ENCODE measurements at places on chromosomes 4 and X.

- DNase-seq, result no peak
Observed at GRCh38 chr4:153535772-153536513, 69.8 kb downstream of the TMEM131L start.

GRCh38 chr4:40887764-40888131 is 138.0 kb downstream of the NSUN7 start:
- DNase-seq, result no peak

GRCh38 chr4:126969360-126970235 is 663.2 kb upstream of the INTU start:
- no peak for DNase-seq

GRCh38 chrX:10722851-10723250 is 102.5 kb upstream of the MID1 start:
- no peak for DNase-seq

DNA sequence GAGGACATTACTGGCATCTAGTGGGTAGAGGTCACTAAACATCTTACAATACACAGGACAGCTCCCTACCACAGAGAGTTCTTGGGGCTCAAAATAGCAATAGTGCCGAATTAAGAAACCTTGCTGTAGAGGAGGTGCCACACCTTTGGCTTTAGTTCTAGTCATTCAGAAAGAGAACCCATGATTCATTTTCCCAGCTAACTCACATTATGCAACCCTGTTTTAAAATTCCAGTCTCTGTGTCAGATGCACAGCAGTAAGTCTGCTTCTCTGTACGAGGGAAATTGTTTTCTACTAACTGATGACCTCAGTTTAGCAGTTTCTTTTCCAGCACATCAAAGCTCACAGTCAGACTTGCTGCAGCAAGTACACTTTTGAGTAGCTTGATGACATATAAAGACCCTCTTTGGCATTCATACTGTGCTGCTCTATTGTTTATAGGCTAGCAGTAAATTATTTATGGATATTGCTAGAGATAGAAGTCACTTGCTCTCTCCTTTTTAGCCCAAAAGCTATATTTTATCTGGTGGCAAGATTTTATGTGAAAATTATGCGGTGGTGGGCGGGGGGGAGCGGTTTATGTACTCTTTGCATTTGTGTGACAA is 487.8 kb upstream of the MAGEB18 start:
- no peak for DNase-seq

DNA sequence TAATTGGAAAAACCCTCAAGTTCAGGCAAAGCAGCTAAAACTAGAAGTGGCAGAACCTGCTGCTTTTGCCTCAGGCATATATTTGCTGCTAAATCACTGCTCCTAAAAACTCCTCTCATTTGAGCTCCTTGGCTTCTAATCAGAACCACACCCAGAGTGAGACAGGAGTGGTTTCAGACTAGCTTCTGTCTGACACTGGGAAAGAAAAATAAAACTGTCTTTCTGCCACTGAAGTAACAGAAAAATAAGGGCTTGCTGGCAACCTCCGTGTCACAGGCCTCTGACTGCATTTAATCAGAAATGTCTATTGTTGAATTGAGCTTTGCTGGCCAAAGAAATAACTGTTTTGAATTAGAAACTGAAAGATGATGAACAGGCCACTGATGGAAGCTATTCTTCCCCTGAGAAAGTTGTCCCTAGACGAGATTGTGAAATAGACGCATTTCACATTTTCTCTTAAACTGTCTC is 52.1 kb upstream of the RAP2C start:
- DNase-seq, result no peak

DNA sequence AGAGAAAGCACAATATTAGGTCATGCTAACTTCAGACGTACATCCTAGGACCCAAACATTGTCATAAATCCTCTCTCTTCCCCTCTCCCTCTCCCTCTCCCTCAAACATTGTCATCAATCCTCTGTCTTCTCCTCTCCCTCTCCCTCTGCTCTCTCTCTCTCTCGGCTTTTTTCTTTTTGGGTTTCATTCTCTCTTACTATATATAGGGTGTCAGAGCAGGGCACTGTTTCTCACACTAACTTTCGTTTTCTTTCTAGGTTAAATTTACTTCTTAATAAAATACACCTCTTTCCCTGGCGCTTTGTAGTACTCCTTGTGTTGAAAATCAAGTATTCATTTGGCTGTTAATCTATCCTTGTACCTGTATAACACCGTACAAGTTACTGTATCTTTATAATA is 37.0 kb upstream of the HERC5 start:
- no peak for DNase-seq

DNA sequence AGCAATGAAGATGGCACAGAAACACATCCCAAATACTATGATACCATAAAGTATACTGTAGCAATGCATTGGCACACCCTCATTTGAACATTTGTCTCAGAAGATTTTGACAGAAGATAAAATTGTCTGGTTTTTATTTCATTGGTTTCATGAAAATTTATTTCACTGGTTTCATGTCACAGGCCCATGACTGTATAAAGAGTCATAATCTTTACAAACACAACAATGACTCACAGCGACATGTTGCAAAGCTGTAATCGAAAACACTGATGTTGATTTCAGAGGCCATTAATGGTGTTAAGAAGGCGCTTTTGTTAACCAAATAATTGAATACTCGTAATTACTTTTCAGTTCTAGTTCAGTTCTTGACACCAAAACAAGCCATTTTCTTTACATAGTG is 8.1 kb upstream of the DTHD1 start:
- DNase-seq, result no peak

GRCh38 chrX:43870758-43871419 is 11.4 kb downstream of the MAOB start:
- no peak for DNase-seq

DNA sequence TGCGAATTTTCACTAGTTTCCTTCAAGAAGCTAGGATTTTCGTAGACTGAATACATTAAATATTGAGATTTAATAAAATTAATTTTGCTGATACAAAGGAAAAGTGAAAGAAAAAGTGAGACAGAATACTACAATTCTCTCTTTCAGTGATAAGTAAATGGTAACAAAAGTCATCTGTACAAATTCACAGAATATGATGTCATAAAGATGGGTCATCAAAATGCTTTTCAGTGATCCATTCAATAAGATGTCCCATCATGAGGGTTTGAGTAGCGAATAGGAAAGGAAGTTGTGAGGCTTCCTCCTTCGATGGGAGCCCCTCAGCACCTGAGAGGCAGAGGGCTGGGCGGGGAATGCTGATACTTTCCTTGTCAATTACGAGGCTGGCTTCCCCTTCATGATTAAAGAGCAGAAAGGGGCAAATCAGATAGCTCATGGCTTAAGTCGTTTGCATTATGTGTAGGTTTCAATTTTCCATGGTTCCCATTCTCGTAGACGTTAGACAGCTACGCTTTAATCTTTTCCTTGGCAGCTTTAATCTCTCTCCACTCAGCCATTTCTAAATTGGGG is 108.8 kb upstream of the SORBS2 start:
- DNase-seq, result no peak

GRCh38 chr4:102823897-102824296 is 3.5 kb downstream of the UBE2D3 start:
- no peak for DNase-seq

DNA sequence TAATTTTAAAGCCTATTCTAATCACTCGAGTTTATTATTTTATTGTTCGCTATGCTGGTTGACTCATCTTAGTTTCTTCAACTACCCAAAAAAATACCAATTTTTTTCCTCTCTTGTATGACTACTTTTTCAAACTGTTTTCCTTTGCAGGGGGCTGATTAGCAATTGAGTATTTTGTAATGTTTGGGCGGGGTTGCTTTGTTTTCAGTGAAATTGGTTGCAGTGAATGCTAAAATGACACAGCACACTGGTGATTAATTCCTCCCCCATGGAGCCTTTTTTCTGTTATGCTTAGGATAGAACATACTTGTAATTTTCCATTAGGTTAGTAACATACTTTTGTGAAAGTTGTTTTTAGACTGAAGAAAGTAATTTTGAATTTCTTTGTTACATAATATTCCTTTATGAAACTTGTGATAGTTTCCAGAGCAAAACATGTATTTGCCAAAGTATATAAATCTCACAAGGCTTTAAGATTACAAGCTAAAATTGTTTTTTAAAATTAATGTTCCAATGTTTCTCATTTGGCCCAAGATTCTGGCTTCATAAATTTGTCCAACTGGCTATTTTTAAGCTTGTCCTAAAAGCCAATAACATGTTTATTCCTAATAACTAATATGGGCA is 120.4 kb downstream of the CHIC1 start:
- DNase-seq, result no peak

DNA sequence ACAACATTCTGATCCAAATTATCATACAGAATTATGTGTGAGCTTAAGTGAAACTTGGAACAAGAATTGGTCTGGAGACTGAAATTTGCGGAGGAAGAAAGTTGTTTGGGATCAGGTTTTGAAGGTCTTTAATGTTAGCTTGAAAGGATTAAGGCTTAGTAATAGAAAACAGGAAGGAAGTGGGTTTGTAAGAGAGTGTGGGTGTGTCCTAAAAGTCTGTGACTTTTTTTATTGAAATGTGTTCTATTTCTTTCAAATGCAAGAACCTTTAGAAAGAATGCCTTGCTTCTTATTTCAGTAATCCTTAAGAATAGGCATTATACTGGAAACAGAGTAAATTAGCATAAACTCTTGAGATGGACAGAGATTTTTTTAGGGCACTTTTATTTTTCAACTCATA is 198.0 kb downstream of the GALNTL6 start:
- DNase-seq, result no peak

DNA sequence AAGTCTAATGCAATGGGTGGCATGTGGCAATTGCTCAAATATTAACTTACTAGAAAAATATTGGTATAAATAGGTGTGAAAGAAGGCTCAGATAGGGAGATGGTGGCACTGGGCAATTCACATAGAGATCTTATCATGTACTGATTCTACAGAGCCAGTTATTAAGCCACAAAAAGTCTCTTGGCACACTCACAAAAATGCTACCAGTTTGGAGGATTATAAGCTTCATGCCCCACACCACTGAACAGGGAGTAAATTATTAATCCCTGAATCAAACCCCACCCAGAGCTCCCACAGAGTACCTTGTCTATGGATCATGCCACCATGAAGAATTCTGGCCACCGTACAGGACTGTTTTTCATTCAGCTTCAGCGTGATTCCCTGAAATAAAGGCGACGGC is 13.8 kb downstream of the MPP1 start:
- DNase-seq, result no peak

DNA sequence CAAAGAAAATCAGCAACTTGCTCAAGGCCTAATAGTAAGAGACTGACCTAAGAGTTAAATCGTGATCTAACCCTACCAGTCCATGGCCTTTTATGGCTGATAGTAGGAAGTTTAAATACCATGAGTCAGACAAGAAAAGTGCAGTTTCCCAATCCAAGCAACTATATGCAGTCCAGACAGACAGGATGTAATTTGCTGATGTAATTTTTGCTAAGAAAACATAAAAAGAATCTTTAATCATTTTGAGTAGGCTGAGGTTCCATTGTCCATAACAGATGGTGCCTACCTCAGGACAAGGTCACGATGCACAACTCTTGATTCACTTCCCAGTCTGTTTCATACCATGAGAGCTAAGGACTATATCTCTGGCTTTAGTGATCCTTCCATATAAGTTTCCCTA is 317.5 kb upstream of the GRIA3 start:
- DNase-seq, result no peak

- no peak for DNase-seq
Observed at GRCh38 chr4:135408109-135408508, 1206.5 kb upstream of the PABPC4L start.

- DNase-seq, result no peak
Observed at GRCh38 chr4:25524663-25525062, 131.0 kb upstream of the SLC34A2 start.

- no peak for DNase-seq
Observed at GRCh38 chr4:139050446-139050845, 34.9 kb downstream of the NOCT start.

- DNase-seq, result no peak
Observed at GRCh38 chr4:152747444-152747843, 32.1 kb downstream of the TIGD4 start.

DNA sequence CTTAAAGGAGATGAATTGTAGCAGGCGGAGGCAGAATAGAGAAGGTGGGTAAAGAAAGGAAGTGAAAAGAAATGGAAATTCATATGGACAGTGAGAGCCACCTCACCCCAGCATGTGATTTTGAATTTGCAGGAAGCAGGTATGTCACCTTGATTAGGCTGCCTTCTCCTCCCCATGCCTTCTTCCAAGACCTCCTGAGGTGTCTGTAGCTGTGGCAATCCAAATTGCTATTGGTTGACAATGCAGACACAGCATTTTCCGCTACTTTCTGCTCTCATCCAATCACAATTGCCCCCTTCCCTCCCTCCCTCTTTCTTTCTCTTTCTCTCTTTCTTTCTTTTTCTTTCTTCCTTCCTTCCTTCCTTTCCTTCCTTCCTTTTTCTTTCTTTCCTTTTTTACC is 38.5 kb downstream of the RAB33B start:
- DNase-seq, result no peak

- no peak for DNase-seq
Observed at GRCh38 chr4:114052227-114052626, 72.8 kb upstream of the ARSJ start.

GRCh38 chrX:147899379-147900114 is 12.2 kb upstream of the FMR1 start:
- no peak for DNase-seq

Measured in stimulated activated CD8-positive, alpha-beta memory T cell treated with anti-CD3 and anti-CD28 coated beads, Interleukin-7, amount 100 ng/mL, for 1 hour (primary cell).